ENCODE measurements at places on chromosomes 3 and 15. TPM values are rescaled to one million over a fixed set of nuclear protein-coding genes. Genes with fewer than 3 reads are reported as not detected.

Gene CCR1
- 16.3 TPM for total RNA-seq

GRCh38 chr15:39690881-39691634, 91.6 kb downstream of the FSIP1 start:
- no peak for DNase-seq

Gene TMEM158
- 12.2 TPM for total RNA-seq

Gene SOX2
- 7.7 TPM for total RNA-seq

Gene ZNF501
- 14.7 TPM for total RNA-seq

DNA sequence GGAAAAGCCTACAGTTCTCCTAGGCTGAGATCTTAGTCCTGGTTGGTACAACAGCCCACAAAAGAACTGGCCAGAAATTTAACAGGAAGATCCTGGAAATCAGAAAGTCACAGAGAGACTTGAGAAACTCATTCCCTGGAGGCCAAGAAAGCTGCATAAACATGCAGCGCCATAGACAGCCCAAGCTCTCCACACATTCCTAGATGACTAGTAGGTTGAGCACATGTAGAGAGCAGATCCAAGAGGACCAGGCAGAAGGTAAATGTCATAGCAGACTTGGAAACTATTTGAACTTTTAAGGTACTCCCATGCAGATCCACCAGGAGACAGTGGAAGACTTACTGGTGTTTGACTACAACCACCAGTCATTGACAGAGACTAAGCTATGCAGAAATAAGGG, 18.4 kb downstream of the KBTBD12 start:
- no peak for DNase-seq

DNA sequence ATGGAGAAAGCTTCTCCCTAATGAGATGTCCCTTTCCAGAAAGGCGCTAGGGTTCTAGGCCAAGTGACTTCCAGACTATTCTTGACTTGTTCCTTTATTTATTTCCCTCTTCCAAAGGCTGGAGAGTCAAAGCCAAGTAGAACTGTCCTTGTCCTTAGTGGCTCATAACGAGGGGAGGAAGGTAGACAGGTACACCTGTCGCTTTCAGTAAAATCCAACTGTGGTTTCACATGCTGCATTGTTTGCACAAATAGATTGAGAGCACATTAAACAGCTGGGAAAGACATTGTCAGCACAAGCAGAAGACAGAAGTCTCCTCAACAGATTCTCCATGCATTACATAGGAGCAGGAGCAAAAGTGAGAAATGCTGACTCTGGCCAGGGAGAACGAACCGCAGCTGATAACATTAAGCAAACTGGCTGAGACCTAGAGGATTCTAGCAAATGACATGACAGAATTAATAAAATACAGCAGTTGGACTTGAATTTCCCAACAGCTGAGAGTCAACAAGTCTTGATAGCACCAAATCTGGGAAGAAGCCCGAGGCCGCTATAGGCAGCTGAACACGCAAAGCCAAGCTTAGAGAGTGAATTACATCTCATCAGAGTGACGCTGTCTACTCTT, 227.7 kb downstream of the TLE3 start:
- no peak for DNase-seq

GRCh38 chr3:122678506-122678905, 2.1 kb upstream of the PARP14 start:
- DNase-seq: no peak

Gene C3orf20
- not detected for total RNA-seq

Gene CACNA2D3
- 7.2 TPM for total RNA-seq

GRCh38 chr3:43496740-43497375, 125.0 kb downstream of the ANO10 start:
- DNase-seq: no peak

Gene WDR49
- total RNA-seq: 0.81 TPM

DNA sequence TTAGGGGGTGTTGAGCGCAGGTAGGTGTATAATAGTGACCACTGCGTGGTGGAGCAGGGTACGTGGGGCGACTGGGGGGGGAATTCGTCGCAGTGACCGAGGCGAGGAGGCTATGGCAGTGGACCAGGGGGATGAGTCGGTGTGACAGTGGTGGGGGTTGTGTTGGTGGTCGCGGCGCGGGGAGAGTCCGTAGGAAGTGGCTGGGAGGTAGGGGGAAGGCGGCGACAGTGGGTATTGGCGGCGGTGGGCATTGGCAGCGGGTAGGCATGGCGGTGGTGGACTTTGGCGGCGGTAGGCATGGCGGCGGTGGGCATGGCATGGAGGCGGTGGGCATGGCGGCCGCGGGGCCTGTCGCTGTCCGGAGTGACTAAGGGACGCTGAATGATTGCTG, 739 bp downstream of the SNRPN start:
- peak; percentile 65 for DNase-seq

Gene TM4SF18
- total RNA-seq: 11.6 TPM

DNA sequence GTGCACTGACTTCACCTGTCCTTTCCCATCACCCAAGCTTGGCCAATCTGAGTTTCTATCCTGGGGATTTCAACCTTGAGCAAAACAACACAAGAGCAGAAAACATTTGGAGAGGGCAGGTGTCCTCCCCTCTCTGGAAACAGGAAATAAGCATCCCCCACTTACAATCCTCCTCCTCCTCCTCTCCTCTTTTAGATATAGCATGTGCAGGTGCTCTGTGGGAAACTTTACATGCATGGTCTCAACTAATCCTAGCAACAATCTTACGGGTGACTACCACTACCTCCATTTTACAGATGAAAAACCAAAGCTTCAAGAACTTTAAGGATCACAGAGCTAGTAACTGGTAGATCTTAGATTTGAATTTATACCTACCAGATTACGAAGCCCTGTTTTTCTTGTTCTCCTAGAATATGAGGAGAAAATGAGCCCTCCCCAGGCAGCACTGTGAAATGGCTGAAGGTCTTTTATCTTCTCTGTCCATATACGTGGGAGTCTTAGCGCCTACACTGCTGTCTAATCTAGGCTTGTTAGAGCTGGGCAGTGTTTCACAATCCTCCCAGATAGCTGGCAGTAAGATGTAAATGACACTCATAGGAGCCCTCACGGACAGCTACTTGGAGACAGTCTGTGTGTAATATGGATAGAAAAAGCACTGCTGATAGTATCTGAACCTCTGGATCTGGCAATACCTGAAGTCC, 301.2 kb upstream of the PROK2 start:
- DNase-seq: no peak

DNA sequence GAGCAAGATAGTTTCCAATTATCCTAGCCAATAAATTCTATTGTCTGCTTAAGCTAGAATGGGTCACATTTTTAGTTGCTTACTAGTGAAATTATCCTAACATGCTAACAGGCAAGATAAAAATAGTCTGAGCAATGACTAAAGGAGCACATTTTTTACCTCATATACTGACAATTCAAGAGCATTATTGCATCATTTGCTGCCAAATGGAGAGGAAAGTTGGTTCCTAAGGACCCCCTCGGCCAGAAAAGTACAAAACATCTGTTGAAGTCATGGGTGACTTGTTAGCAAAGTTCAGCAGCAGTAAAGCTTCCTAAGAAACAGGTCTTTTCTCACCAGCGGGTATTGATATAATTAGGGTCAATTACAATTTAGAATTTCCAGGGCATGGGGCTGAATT, 1001.0 kb downstream of the FHIT start:
- DNase-seq: no peak

DNA sequence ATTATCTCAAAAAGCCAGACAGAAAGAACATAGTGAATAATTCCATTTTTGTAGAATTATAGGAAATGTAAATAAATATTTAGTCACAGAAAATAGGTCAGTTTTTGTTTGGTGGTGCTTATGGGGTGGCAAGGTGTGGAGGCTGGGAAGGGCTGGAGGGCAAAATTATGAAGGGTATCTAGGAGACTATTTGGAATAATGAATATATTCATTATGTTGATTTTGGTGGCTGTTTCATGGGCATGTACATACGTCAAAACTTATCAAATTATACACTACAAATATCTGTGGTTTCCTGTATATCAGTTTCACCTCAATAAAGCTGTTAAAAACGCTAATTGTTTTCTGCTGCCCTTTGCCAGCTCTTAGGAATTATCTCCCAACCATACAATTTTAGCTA, 298.7 kb upstream of the GOLIM4 start:
- no peak for DNase-seq

Measured in sigmoid colon (tissue), 7 donors.